ENCODE measurements at places on chromosomes 7 and 10.

DNA sequence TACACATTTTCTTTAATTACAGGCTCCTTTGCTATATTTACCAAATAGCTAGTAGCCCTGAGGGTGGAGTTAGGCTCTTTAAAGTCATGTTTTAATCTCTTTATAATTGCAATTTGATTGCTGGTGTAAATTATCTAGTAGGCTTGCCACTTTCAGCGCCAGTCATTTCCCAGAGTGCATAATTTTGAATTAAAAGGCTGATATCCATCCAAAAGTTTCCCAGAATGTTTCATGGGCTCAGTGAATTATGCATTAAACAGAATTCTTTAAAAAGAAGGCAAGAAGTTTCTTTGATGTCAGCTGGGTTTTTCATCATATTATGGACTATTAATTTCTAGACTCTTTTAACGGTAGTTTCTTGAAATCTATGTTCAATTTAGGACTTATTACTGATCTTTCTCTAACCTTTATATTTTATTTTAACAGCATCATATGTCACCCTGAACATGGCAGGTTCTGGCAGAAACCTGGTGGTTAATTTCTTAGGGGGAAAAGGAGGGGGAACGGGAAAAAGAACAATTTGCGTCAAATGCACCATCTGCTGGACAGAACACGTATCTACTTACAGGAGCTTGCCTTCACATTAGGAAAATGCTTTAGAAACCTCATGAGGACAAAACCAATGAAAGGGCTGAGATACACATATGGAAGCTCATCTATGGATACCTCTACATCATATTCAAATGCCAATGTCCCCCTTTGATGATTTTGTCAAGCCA, 171.1 kb downstream of the GRM3 start:
- peak; percentile 71 for DNase-seq

GRCh38 chr10:6518791-6519429, 61.2 kb downstream of the PRKCQ start:
- DNase-seq: no peak

- DNase-seq: no peak
Measured at GRCh38 chr7:68958571-68958970, 639.7 kb upstream of the AUTS2 start.

GRCh38 chr10:116567335-116567734, 21.6 kb downstream of the PNLIP start:
- no peak for DNase-seq

GRCh38 chr10:16509996-16510395, 11.7 kb downstream of the C1QL3 start:
- no peak for DNase-seq

- peak; percentile 48 for DNase-seq
Measured at GRCh38 chr7:148286150-148286549, 304.4 kb upstream of the C7orf33 start.

DNA sequence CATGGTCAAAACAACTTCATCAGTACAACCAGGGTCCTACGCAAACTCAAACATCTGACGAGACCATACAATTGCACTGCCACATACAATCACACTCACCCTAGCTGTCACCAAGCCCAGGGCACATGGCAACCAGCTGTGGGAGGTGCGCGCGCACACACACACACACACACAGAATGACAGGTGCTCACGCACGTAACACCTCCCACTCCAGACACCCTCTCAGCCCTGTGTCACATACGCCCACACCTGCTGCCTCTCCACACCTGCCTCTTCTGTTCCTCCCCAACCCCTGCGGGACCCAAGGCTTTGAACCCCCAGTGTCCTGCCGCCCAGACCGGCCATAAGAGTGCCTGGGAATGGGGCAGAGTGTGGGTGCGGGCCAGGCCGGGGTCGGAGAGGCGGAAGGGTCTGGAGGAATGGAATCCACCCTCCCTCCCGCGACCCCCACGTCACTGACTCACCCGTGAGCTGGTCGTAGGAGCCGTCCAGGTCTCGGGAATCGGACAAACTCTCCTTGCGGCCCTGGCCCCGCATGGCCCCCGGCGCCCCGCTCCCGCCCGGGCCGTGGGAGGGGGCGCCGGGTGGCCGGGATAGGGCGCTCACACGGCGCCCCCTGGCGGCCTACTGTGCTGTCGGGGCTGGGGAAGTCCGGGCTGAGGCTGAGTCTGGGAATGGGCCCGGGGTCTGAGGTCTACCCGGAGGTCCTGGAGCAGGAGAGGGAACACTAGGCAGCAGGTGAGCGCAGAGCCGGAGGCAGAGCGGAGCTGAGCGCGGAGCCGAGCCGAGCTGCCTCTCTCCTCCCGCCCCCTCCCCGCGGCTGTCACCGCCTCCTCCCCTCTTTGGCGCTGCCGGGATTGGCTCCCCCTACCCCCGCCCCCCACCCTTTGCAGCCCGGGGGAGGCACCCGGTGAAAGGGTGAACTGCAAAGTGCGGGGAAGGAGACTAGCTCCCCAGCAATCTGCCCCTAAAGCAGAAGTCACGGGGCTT, at the start of gene KCNIP2:
KCNIP2 (minus strand) TSS at position 769 of the 990 bp plus-strand sequence; CDS start at position 537, 232 bp downstream.
- peak; percentile 88 for DNase-seq

GRCh38 chr10:62049624-62050345, 148.3 kb downstream of the ARID5B start:
- no peak for DNase-seq

DNA sequence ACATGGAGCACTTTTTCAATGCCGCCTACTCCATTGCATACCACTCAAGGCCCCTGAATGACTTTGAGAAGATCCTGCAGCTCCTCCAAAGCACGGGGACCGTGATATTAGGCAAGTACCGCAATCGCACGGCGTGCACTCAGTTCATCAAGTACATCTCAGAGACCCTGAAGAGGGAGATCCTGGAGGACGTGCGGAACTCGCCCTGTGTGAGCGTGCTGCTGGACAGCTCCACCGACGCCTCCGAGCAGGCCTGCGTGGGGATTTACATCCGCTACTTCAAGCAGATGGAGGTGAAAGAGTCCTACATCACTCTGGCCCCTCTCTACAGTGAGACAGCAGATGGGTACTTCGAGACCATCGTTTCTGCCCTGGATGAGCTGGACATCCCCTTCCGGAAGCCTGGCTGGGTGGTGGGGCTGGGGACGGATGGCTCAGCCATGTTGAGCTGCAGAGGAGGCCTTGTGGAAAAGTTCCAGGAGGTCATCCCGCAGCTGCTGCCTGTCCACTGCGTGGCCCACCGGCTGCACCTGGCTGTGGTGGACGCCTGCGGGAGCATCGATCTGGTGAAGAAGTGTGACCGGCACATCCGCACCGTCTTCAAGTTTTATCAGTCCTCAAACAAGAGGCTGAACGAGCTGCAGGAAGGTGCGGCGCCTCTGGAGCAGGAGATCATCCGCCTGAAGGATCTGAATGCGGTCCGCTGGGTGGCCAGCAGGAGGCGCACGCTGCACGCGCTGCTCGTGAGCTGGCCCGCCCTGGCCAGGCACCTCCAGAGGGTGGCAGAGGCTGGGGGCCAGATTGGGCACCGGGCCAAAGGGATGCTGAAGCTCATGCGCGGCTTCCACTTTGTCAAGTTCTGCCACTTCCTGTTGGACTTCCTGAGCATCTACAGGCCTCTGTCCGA, 12.7 kb upstream of the ATP6V0E2 start:
- peak; percentile 71 for DNase-seq

DNA sequence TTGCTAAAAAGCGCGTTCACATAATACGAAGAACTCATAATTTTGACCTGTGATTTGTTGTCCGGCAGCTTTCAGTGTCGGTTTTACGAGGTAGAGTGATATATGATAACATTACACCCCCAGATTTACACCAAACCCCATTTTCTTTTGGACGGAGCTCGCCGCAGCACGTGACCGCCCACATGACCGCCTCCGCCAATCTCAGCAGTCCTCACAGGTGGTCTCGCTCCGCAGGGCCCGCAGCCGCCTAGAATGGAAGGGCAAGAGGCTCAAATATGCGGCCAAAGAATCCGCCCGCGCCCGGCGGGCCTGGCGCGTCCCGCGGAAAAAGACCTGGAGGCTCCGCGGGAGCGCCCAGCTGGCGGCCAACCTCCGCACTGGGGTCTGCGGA, at the start of gene HOXA7:
HOXA7 (minus strand) TSS at position 168 of the 391 bp plus-strand sequence; CDS start at position 38, 130 bp downstream.
- peak; percentile 60 for DNase-seq

- no peak for DNase-seq
Measured at GRCh38 chr10:96703358-96703757, 17.0 kb downstream of the PIK3AP1 start.

DNA sequence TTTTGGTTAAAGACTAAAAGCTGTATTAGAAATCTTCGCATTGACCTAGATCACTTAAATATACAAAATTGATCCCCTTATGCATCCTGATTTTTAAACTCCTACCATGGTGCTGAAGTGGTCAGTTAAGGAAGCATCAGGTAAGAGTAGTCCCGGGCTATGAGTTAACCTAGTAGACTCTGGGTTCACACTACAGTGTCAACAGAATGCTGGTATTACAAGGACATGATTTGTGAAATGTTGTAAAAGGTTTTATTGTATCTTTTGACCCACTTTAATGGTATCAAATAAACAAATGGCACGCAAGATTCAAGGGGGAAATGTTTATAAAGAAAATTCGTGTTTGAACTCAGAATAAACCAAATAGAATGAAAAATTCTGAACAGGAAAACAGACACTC, 36.8 kb downstream of the RTKN2 start:
- DNase-seq: no peak

DNA sequence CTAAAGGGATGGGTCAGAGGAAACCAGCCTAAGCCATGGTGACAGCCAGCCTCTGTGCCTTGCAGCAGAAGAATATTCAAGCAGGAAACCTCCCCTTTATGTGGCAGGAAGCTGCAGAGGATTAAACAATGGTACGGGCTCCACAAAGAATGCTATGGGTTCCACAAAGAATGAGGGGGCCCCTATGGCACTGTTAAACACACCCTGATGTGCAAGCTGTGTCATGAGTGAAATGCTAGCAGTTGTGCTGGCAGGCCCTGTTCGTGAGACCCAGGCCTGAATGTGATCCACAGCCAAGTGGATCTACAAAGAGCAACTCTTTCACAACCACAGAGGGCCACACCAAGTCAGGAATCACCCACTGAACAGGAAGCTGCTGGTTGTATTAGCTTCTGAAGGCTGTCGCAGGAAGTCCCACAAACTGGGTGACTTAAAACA, 68.9 kb downstream of the MYOF start:
- no peak for DNase-seq

DNA sequence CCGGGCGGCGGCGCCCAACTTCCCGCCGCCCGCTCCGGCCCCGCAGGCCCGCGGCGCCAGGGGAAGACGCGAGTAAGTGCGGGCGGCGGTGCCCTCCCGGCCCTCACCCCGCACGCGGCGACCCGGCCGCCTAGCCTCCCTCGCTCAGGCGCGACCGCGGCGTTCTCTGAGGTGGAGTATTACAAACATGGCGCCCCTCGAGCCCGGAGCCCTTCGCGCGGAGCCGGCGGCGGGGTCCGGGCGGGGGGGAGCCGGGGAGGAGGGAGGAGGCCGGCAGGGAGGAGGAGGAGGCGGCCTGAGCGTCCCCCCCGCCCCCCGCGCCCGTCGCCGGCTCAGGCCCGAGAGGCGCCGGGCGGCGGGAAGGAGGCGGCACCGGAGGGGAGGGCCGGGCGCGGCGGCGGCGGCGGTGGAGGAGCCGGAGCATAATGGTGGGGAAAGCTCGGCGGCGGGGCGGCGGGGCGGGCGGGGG, at the start of gene ZMYND11:
ZMYND11 (plus strand) TSS at position 324 of the 469 bp plus-strand sequence. CDS start 44,558 bp downstream, outside the sequence.
- DNase-seq: peak; percentile 85

DNA sequence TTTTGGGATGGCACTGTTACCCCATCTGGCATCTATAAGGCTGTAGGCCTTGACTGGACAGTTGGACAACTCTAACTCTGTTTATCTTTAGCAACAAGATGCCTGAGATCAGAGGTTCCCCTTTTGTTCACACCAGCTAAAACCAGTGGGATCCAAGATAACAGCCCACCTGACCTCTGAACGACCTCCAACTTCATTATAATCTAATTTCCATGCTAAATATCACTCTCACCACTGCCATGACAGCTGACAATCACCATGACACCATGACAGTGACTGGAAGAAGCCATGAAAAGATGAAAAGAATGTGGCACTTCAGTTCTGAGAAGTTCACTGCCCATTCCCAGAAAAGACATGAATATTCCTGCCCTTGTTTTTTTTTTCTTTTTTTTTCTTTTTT, 281.4 kb upstream of the TAC1 start:
- DNase-seq: no peak

- no peak for DNase-seq
Measured at GRCh38 chr7:64892666-64893309, 10.3 kb upstream of the ZNF273 start.

DNA sequence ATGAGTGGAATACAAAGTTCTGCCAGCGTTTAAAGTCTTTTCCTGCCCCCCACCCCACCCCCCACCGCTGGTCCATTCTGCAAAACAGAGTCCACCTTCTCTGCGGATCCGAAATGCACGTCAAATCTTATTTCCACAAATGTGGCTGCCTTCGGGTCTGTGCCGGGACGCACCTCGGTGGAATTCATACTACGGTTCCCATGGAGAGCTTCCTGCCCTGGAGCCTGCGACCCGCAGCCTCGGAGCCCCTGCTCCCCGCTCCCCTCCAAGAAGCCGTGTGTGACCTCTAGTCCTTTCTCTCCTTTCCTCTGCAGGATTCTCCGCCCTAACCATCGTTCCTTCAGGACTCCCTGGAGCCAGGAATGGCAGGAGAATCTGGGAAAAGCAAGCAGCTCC, 12.5 kb upstream of the CALML5 start:
- DNase-seq: no peak

DNA sequence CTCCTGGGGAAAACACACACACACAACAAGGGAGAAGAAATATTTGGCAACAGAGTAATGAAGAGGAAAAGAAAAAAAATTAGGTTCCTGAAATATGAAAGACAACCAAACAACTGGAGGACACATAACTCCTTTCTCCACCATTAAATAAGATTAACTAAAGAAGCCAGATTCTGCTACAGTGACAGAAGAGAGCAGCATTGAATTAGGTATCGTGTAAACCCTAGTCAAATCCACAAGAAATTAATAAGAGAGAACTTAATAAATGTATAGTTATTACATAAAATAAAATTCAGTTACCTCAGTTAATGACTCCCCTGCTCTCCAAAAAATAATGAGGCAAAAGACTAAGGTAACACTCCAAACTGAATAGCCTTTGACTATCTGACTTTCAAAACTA, 306.7 kb downstream of the CRPPA start:
- no peak for DNase-seq

- DNase-seq: no peak
Measured at GRCh38 chr7:84469034-84469433, 274.4 kb upstream of the SEMA3A start.
